Myocyte (in vitro differentiated cells): ENCODE measurements at places on chromosomes 16 and 17. TPM values are rescaled to one million over a fixed set of nuclear protein-coding genes. Genes with fewer than 3 reads are reported as not detected.

The PRSS33 gene
- total RNA-seq, result not detected in 2 replicates

The UBE2Z gene
- total RNA-seq, result 69.2 and 71.4 TPM in 2 replicates

The CRHR1 gene
- total RNA-seq, result 0.36 TPM in 1 of 2 replicates, not detected in the other

The SLC6A2 gene
- not detected in 2 replicates for total RNA-seq

The NEUROD2 gene
- total RNA-seq, result 0.05 TPM in 1 of 2 replicates, not detected in the other

The WNT9B gene
- total RNA-seq, result not detected in 2 replicates

The CNGB1 gene
- total RNA-seq, result not detected in 2 replicates

The ABCC6 gene
- total RNA-seq, result 0.10 and 0.43 TPM in 2 replicates

The KRTAP1-1 gene
- 0.21 TPM in 1 of 2 replicates, not detected in the other for total RNA-seq

The HOXB1 gene
- not detected in 2 replicates for total RNA-seq

The ASB16 gene
- 4.0 and 7.8 TPM in 2 replicates for total RNA-seq

The KRTAP3-1 gene
- not detected in 2 replicates for total RNA-seq

The GCGR gene
- not detected in 2 replicates for total RNA-seq

The CLDN9 gene
- 0.05 and 0.36 TPM in 2 replicates for total RNA-seq

The C16orf89 gene
- 0.43 and 0.94 TPM in 2 replicates for total RNA-seq

The GP2 gene
- total RNA-seq, result not detected in 2 replicates

The NPIPB9 gene
- 0.68 and 1.1 TPM in 2 replicates for total RNA-seq

The KRTAP9-4 gene
- total RNA-seq, result not detected in 2 replicates

The ACSM5 gene
- 2.0 and 2.7 TPM in 2 replicates for total RNA-seq

The SHISA9 gene
- 15.5 and 15.9 TPM in 2 replicates for total RNA-seq

The KRTAP4-6 gene
- not detected in 2 replicates for total RNA-seq

The TGFB1I1 gene
- total RNA-seq, result 25.4 and 44.5 TPM in 2 replicates

The MPO gene
- total RNA-seq, result 0.05 TPM in 2 replicates

The TANGO6 gene
- total RNA-seq, result 10.0 and 11.4 TPM in 2 replicates
